HepG2 (cell line): ENCODE measurements at places on chromosomes 7 and 10.
A peak's percentile ranks its signal among the peaks of the same experiment; 100 is the strongest.

DNA sequence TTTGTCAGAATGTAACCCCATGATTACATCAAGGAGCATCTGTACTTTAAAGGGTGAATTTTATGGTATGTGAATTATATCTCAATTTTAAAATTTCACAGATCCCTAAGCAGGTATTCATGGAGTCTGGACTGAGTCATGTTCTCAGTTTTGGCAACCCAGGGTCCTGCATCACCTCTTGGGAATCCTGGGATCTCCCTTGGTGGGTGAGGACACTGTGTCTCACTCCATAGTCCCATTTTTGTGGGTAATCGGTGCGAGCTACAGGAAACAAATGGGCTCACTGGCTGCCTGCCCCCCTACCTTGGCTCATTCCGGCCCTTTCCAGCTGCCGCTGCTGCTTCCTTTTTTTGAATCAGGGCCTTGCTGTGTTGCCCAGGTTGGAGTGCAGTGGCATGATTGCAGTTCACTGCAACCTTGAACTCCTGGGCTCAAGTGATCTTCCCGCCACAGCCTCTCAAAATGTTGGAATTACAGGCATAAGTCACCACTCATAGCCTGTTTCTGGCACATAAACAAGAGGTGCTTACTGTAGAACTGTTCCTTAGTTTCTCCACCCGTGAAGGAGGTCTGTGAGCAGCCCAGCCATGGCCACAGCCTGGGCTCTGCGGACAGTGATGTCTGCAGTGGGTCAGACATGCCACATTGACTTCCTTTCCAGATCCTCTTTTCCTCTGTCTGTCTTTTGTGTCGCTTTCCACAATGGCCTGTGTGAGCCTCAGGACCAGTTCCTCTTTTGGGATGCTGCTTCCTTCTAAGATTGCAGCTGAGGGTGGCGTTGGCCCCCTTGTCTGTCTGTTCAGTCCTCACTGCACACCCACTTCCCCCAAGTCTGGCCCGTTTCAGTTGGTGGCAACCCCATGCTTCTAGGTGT lies 14.5 kb downstream of the PALD1 start:
- no peak for DNase-seq
- H3K27ac ChIP-seq = no peak overlapping the region
- no peak overlapping the region for H3K4me3 ChIP-seq

DNA sequence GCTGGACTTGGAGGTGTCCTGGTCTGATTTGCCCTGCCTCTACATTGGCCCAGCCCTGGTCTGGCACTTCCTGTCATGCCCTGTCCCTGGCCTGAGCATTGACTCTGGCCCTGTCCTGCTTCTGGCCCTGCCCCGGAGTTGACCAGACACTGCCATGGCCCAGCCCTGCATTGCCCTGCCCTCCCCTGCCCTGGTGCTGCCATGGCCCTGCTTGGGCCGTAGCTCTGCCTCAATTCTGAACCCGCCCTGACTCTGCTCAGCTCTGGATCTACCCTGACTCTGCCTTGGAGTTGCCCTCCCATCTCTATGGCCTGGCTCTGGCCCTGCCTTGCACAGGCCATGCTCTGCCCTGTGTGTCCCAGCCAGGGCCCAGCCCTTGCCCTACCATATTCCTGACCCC lies 647.1 kb downstream of the ZNF37A start:
- H3K27ac ChIP-seq = no peak overlapping the region
- H3K27me3 ChIP-seq = no peaks in the 10 kb centered on the region
- DNase-seq = no peak
- no peaks in the 10 kb centered on the region for H3K36me3 ChIP-seq

DNA sequence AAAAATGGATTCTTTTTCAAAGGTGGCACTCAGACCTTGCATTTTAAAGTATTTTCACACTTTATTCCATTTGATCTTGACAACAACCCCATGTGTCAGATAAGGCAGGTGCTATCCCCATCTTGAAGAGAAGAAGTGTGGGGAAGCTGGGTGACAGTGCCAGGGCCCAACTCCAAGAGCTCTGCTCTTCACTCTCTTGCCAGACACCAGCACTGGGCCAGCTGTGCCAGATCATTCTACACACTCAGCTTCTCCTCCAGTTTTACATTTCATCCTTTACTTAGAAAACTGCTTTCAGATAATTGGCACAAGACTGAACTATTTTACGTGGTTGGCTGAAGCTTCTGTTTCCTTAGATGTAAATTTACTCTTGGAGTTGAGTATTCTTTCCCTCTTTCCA lies 64.4 kb downstream of the ENO4 start:
- no peak for DNase-seq
- no peaks in the 10 kb centered on the region for H3K4me1 ChIP-seq
- H3K27me3 ChIP-seq = no peaks in the 10 kb centered on the region
- no peak overlapping the region for H3K27ac ChIP-seq
- H3K4me3 ChIP-seq = no peak overlapping the region

DNA sequence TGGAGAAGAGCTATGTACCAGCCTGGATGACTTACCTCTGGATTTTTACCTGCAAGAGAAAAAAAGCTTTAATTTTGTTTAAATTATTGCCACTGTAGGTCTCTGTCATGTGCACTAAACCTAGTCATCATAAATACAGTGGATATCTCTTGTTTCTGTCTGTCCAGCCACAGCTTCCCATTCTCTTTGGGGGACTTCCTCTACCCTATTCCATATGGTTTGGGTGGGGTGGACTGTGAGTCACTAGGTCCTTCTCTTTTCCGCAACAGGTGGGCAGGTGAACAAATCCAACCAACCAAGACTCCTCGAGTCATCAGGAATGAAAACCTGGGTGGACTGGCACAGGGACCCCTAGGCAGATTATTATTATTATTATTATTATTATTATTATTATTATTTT lies 87.3 kb upstream of the CYTH3 start:
- no peak overlapping the region for H3K27ac ChIP-seq
- no peak overlapping the region for H3K4me3 ChIP-seq
- DNase-seq = no peak
- H3K4me1 ChIP-seq = peaks cover 32% of the 10 kb centered on the region

GRCh38 chr10:61900829-61901792 lies at the start of gene ARID5B:
TSS of gene ARID5B (plus strand) at chr10:61901699. CDS start at chr10:61901710, 11 bp downstream.
- H3K27me3 ChIP-seq = no peaks in the 10 kb centered on the region
- peak within 1 kb of the TSS; percentile 96 for H3K4me3 ChIP-seq
- peak; percentile 68 for DNase-seq
- H3K36me3 ChIP-seq = no peaks in the 10 kb centered on the region

DNA sequence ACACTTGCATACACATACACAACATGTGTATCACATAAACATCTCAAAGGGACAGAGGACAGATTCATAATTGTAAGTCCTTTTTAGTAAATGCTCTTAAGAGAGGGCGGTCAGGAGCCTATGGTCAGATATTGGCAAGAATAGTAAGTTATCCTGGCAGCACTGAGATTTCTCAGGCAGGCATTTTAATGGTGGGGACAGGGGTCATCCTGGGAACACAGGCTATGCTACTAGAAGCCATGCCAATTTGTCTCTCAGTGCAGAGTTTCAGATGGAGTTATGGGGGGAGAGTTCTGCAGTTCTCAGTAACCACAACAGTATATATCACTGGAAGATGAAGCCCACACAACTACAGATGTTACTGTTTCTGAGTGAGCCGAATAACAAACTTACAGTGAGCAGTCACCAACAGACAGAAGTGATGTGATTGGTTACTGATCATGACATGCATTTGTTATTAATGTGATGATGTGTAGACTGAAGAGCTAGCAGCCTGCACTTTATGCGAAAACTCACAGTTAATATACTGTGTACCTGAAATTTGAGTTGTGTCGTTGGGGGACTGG lies 16.4 kb downstream of the ZNF487 start:
- DNase-seq = no peak
- no peak overlapping the region for H3K4me3 ChIP-seq
- peaks cover 22% of the 10 kb centered on the region for H3K4me1 ChIP-seq
- no peaks in the 10 kb centered on the region for H3K27me3 ChIP-seq
- no peaks in the 10 kb centered on the region for H3K36me3 ChIP-seq

DNA sequence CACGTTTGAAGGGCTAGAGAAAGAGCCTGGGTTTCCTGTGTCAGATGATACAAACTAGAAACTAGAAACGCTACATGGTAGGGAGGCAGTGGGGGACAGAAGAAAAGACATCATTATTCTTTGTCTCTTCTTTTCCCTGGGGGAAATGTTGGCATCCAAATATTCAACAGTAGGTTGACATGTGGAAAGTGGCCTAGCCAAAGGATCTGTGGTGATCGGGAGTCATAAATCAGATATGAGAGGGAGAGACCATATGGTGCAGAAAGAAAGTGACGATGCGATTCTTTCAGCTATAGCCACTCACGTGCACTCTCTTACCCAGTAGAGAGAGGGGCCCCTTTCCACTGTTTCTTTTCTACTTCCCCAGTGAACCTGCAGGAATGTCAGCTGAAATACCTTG lies 964.7 kb downstream of the LRMDA start:
- no peaks in the 10 kb centered on the region for H3K4me1 ChIP-seq
- H3K36me3 ChIP-seq = no peaks in the 10 kb centered on the region
- no peak overlapping the region for H3K4me3 ChIP-seq
- no peak overlapping the region for H3K27ac ChIP-seq

DNA sequence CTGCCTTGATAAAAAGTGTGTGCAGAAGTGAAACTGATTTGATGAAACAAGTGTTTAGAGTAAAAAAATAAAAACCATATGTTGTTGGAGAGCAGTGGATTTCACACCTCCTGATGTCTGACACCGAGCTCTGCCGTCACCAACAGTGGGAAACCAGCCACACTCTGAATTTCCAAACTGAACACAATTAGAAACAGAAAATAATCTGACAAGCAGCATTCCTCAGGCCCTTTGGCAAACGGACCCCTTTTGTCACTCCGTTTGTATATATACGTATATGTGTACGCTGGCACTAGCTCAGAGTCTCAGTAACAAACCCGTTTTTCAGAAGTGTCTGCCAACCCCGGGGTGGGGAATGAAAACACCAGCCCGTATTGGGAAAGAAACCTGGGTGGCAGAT lies 32.4 kb downstream of the TACC2 start:
- H3K27ac ChIP-seq = no peak overlapping the region
- no peak for DNase-seq
- H3K36me3 ChIP-seq = no peaks in the 10 kb centered on the region
- peaks cover 44% of the 10 kb centered on the region for H3K4me1 ChIP-seq

DNA sequence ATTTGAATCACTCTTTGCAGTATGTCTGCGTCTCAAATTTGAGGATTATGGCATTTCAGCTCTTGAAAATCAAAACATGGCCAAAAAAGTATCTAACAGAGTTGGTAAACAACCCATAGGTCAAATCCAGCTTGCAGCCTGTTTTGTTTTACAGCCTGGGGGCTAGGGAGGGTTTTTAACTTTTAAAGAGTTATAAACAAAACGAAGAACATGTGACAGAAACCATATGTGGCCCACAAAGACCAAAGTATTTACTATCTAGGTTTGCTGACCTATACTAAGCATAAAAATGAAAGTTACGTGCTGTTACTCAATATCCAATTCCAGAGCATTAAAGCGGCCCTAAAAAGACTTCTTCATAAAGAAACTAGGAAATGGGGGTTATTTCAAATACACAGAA lies 55.5 kb upstream of the STARD3NL start:
- no peak overlapping the region for H3K27ac ChIP-seq
- H3K36me3 ChIP-seq = no peaks in the 10 kb centered on the region
- no peak overlapping the region for H3K4me3 ChIP-seq
- no peak for DNase-seq
- H3K27me3 ChIP-seq = no peaks in the 10 kb centered on the region

DNA sequence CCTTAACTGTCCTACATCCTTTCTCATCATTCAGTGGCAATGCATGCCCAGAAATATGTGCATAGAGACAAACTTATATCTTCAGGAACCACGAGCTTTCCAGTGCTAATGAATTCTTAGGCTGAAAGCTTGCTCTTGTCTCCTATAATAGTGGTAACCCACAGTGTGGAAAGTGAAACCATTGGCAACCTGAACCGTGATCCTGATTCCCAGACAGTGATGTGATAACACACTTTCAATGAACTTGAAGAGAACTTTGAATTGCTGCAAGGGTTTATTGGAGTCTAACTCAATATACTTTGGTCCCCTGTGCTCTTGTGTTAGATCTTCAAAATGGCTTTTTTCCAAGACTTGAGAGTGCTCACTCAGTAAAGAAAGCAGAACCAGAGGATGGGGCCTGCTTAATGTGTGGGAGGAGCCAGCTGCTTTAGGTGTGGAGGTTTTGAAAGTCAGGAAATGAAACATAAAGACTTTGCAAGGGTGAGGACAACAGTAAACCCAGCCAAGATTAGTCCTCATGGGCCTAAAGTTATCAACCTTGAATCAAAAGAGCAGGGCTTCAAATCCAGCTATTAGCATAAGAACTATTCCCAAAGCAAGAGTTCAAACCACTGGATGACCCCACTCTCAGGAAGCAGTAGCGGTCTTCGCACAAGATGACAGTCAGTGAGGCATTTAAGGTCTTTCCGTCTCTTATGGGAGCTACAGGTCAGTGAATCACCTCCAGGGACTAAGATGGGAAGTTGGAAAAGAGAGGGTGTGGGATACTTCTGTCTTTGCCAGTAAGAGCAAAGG lies 332.4 kb upstream of the NRP1 start:
- peaks cover 7% of the 10 kb centered on the region for H3K4me1 ChIP-seq
- no peak for DNase-seq
- H3K27me3 ChIP-seq = no peaks in the 10 kb centered on the region
- no peak overlapping the region for H3K4me3 ChIP-seq

- H3K4me3 ChIP-seq = no peak overlapping the region
- peaks cover 53% of the 10 kb centered on the region for H3K36me3 ChIP-seq
- H3K27ac ChIP-seq = no peak overlapping the region
Measured at GRCh38 chr10:3166496-3167290, 5.9 kb downstream of the PITRM1 start.

DNA sequence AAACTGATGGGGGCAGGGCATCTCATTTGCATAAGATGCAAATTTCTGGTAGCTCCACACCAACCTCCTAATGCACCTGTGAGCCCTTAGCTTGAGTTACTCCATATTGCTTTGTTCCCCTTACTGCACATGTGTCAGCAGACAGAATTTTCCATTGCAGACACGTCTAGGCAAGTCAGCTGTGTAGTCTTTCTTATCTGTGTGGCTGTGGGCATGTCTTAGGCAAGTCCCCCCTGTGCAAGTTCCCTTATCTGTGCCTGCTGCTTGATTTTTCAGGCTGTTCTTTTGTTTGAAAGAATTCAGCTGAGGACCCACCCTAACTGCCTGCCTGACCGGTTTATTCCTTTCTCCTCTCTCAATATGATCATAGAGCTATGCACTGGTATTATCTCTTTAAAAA lies 28.5 kb upstream of the TRIM24 start:
- H3K4me1 ChIP-seq = no peaks in the 10 kb centered on the region
- no peaks in the 10 kb centered on the region for H3K27me3 ChIP-seq
- no peaks in the 10 kb centered on the region for H3K36me3 ChIP-seq

DNA sequence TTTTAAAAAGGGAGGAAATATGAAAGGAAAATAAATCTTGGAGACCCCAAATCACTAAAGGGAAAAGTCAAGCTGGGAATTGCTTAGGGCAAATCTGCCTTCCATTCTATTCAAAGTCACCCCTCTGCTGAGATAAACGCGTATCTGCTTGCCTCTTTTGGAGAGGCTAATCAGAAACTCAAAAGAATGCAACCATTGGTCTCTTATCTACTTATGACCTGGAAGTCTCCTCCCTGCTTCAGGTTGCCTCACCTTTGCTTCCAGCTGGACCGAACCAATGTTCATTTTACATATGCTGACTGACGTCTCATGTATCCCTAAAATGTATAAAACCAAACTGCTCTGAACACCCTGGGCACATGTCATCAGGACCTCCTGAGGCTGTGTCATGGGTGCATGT lies 14.7 kb downstream of the ATAD1 start:
- H3K27me3 ChIP-seq = no peaks in the 10 kb centered on the region
- H3K36me3 ChIP-seq = peaks cover 45% of the 10 kb centered on the region
- no peaks in the 10 kb centered on the region for H3K4me1 ChIP-seq
- no peak for DNase-seq
- no peak overlapping the region for H3K4me3 ChIP-seq
- no peak overlapping the region for H3K27ac ChIP-seq

GRCh38 chr10:48796713-48797245 lies 112.1 kb downstream of the WDFY4 start:
- H3K27me3 ChIP-seq = no peaks in the 10 kb centered on the region; the same call in 1 of the 2 replicates
- no peaks in the 10 kb centered on the region for H3K4me1 ChIP-seq
- H3K4me3 ChIP-seq = no peak overlapping the region
